SK-N-SH (cell line): ENCODE measurements at places on chromosomes 1 and 21. TPM values are rescaled to one million over a fixed set of nuclear protein-coding genes. Genes with fewer than 3 reads are reported as not detected.

SAMSN1 gene
- polyA plus RNA-seq, result not detected in 2 replicates

CR1L gene
- polyA plus RNA-seq, result not detected in 2 replicates

TRIM46 gene
- polyA plus RNA-seq, result 12.3 and 12.7 TPM in 2 replicates

CACNA1S gene
- not detected in 2 replicates for polyA plus RNA-seq

FCRL1 gene
- not detected in 2 replicates for polyA plus RNA-seq

SPRR3 gene
- not detected in 2 replicates for polyA plus RNA-seq

THEM4 gene
- polyA plus RNA-seq, result 10.1 and 14.1 TPM in 2 replicates

SOX13 gene
- polyA plus RNA-seq, result 7.2 and 10.6 TPM in 2 replicates

NKAIN1 gene
- 0.54 and 0.96 TPM in 2 replicates for polyA plus RNA-seq

OLIG2 gene
- polyA plus RNA-seq, result not detected in 2 replicates

ELAPOR1 gene
- polyA plus RNA-seq, result 1.1 and 1.2 TPM in 2 replicates

HRNR gene
- polyA plus RNA-seq, result not detected in 2 replicates

KANK4 gene
- polyA plus RNA-seq, result 0.02 TPM in 1 of 2 replicates, not detected in the other

ALDH4A1 gene
- 18.5 and 26.2 TPM in 2 replicates for polyA plus RNA-seq

KRTAP19-3 gene
- not detected in 2 replicates for polyA plus RNA-seq

DNAH14 gene
- polyA plus RNA-seq, result 8.0 and 11.3 TPM in 2 replicates

CNTN2 gene
- 0.02 and 0.03 TPM in 2 replicates for polyA plus RNA-seq

COL9A2 gene
- polyA plus RNA-seq, result 0.63 and 0.94 TPM in 2 replicates

IGSF3 gene
- 3.0 and 3.6 TPM in 2 replicates for polyA plus RNA-seq

CASZ1 gene
- polyA plus RNA-seq, result 0.37 and 0.51 TPM in 2 replicates

AGBL4 gene
- 0.07 and 0.15 TPM in 2 replicates for polyA plus RNA-seq

ARHGAP30 gene
- 0.05 TPM in 1 of 2 replicates, not detected in the other for polyA plus RNA-seq

GPR25 gene
- polyA plus RNA-seq, result not detected in 2 replicates
